ENCODE measurements at places on chromosomes 7 and 10.

GRCh38 chr7:6482307-6482706, 34.6 kb upstream of the DAGLB start:
- DNase-seq, result no peak

DNA sequence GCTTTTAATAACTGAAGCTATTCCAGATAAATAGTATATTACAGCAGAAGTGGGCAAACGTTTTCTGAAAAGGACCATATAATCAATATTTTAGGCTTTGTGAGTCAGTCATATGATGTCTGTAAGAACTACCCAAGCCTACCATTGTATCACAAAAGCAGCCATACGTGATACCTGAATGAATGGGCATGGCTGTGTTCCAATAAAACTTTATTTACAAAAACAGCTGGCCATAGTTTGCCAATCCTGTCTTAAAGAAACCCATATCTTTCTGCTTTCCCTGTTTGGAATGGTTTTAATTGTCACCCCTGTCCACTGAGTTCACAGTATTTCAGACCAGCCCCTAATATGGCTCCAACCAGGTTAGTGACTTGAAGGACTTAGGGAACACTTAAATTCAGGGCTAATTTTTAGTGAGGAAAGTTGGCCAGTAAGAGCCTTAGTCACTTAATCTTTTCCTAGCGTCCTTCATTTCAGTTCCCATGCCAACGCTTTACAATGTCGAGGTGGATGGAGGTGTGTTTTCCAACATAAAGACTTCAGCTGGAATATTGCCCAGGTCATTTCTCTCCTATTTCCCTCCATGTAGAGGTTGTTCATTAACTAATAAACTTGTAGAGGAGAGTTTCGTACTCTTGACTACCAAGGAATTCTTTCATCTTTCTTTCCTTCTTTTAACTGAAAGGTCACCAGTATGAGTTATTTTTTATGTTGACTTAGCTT, 184.5 kb downstream of the TRIL start:
- no peak for DNase-seq

DNA sequence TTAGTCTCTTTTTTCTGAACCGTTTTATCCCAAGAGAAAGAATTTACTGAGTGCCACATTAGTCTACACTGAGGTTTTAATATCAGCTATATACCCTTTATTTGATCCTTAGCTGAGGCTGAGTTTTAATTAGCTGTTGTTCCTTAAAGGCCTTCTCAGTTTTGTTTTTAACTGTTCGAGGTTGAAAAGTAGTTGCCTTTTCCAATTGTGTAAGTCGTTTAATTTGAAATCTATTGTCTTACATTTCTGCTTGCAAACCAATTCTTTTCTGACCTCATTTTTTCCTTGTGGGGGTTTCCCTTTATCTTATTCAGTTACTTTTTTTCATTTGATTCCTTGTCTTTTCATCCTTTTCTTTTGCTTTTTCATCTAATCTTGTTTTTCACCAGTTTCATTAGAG, 30.8 kb downstream of the UMAD1 start:
- no peak for DNase-seq

- no peak for DNase-seq
These were observed 56.1 kb downstream of the ATAD1 start for GRCh38 chr10:87761892-87762291.

DNA sequence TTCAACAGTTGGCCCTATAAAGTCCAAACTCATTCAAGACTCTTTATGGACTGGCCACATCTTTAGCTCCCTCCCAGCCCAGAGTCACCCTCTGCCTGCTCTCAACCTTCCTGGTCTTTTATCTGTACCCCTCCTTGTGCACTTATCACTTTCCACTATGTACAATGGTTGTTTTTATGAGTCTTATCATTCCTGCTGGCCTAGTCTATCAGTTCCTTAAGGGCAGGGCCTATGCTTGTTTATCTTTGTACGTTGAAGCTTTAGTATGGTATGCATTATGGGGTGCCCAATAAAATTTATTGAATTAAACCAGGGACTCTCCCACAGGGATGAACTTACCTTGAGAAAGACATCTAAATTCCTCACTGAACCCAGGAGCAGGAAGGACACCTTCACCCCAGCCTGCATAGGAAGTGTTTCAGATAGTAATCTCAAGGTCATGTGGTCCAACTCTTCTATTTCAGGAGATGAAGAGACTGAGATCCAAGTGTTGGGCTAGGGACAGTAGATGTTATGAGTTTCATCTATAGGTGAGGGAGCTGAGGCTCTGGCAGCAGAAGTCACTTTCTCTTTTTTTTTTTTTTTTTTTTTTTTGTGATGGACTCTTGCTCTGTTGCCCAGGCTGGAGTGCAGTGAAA, 13.3 kb upstream of the PDCD4 start:
- DNase-seq, result no peak

DNA sequence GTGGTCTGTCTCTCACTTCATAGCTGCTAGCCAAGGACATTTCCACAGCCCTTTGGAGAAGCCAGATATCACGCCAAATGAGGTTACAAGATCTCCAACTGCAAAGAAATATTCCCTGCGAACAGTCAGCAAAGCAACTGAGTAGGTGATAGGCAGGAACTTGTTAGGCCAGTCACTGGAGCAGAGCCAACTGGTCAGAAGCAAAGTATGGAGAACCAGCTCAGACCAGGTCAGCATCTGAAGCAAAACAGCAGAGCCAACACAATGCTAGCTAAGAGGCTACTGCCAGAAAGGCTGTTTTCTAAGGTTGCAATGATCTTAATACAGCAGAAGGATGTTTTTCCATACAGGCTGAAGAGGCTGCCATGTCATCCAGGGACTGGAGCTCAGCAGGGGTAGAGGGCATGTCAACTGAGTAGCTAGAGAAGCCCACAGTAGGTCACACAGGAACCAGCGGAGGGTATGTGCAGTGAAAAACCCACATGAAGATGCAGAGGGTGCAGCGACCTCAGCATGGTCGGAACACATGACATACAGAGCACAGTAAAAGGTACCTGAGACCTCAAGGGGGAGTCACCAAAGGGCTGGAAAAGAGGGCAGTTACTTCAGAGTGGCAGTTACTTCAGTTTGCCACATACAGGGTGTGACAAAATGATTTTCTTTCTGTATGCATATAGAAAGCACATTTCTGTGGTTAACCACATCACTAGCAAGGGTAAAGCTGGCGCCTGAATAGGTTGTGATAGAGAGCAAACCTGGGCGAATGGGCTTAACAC, 8.9 kb downstream of the SEC31B start:
- DNase-seq, result no peak

- no peak for DNase-seq
These were observed 68.9 kb upstream of the HDAC9 start for GRCh38 chr7:18426564-18427226.

GRCh38 chr7:13850185-13850752, 139.2 kb downstream of the ETV1 start:
- peak; percentile 10 for DNase-seq

GRCh38 chr7:93117327-93117726, 452 bp downstream of the SAMD9 start:
- DNase-seq, result no peak

DNA sequence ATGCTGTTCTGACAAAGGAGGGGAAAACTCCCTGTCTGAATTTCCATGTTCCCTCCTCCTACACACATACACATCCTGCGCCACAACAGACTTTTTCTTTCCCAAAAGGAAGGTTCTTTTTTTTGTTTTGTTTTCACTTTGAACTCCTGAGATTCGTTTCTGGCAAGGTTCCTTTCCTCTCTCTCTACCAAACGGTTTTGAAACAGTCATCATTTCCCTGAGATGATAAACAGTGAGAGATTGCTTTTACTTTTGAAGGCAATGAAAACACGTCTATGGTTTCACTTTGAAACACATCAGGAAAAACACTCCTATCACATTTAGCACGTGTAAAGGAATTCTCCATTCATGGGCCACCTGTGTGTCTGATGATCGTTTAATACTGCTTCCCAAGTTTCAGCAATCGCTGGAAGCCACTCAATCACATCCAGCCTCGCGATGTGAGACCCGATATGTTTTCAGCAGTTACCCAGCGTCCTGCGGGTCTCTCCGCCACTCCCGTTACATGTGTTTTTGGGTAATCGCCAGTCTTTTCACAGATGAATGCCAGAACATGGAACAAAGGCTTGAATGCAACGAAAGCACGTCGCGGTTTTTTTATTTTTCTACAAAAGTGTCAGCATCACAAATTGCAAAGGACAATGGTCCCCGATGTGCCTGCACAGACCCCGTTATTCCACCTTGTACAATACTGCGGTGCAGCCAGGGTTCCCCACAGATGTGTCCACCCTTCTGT, 62.8 kb upstream of the CUX1 start:
- DNase-seq, result no peak

GRCh38 chr10:98418665-98419468, 3.9 kb upstream of the PYROXD2 start:
- no peak for DNase-seq

DNA sequence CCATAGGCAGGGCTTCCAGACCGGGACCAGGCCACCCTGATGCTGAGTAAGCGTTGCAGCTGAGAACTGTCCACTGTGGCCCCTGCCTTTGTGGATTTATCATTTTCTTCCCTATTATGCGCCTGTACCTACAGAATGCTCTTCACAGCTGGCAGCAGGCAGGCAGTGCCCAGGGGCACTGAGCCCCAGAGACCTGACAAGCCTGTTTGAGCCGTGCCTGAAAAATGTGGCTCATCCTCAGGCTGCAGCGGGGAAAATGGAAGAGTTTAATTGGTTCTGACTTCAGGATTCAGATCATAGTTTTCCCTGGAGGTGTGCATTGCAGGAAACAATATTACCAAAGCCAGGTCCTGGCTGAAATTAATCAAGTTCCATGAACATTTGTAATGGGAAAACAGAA, 200.2 kb downstream of the ZNF438 start:
- DNase-seq, result no peak

GRCh38 chr7:94912085-94912484, 4.7 kb downstream of the PPP1R9A start:
- no peak for DNase-seq

DNA sequence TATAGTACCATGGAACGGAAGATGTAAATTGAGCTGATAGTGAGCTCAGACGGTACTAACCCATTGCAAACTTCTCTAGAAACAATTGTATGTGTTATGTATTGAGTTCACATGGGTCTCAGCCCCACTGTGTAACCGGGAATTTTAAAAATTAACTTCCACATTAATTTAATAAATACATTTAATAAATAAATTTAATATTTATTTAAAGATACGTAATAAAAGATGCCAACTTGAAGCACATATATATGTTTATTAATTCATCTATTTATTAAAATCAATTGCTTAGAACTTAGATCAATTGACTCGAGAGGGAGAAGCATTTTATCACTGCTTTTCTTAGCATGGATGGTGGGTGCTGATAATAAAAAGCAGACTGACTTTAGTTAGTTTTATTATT, 170.1 kb upstream of the NPVF start:
- no peak for DNase-seq

- DNase-seq, result no peak
These were observed 45.1 kb downstream of the WIPI2 start for GRCh38 chr7:5234852-5235831.

- no peak for DNase-seq
These were observed 40.9 kb downstream of the PPIF start for GRCh38 chr10:79387974-79388850.

- no peak for DNase-seq
These were observed 354.6 kb upstream of the SHH start for GRCh38 chr7:156166692-156167416.

- no peak for DNase-seq
These were observed 43.8 kb downstream of the VWC2 start for GRCh38 chr7:49817279-49817678.

GRCh38 chr7:88546808-88547207, 212.7 kb upstream of the ZNF804B start:
- no peak for DNase-seq

- no peak for DNase-seq
These were observed 116.1 kb upstream of the ZMIZ1 start for GRCh38 chr10:78952686-78953085.

DNA sequence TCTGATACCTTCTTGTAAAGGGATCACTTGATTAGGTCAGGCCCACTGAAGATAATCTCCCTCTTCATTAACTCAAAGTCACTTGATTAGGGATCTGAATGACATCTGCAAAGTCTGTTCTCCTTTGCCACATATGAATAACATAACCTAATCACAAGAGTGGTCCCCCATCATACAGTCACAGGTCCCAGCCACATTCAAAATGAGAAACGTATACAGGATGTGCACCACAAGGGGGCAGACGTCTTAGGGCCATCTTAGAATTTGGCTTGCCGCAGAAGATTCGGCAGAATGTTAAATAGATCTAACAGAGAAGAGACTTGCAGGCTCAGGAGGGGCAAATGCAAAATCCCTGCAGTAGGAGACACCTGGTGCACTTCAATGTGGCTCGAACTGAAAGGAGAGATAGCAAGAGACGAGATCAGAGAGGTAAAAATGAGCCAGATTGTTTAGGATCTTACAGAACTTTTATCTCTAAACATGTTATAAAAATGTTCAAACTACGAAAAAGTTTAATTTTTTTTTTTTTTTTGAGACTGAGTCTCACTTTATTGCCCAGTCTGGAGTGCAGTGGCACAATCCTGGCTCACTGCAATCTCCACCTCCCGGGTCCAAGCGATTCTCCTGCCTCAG, 10.4 kb upstream of the SMC3 start:
- peak; percentile 18 for DNase-seq

DNA sequence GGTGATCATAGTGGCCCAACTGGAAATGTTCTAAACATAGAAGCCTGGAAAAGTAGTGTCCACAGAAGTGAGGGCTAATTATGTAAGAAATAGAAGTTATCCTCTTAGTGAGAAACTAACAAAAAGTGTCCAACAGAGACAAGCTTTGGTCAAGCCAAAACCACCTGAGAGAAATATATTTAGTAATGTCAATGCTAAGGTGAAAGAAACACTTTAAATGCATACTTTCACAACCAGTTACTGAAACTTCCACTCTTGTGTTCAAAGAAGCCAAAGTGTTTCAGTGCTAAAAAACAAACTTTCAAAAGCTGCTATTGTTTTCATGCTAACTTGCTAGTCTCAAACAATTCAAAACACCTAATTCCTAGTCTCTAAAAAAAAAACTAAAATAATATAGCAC, 18.1 kb downstream of the RAB11FIP2 start:
- DNase-seq, result no peak

Measured in stimulated activated CD8-positive, alpha-beta memory T cell treated with anti-CD3 and anti-CD28 coated beads, Interleukin-15, amount 100 ng/mL, for 24 hours (primary cell).